ENCODE measurements at places on chromosomes 13 and 19. TPM values are rescaled to one million over a fixed set of nuclear protein-coding genes. Genes with fewer than 3 reads are reported as not detected.

The LYPD5 gene
- 3.9 TPM for total RNA-seq

The IGSF23 gene
- not detected for total RNA-seq

The ZNF524 gene
- total RNA-seq: 25.5 TPM

The SETDB2 gene
- total RNA-seq: 10.6 TPM

The IFNL1 gene
- not detected for total RNA-seq

The LRRC63 gene
- not detected for total RNA-seq

The UBE2M gene
- total RNA-seq: 101 TPM

The NDFIP2 gene
- total RNA-seq: 136 TPM

The ZNF534 gene
- not detected for total RNA-seq

The ZNF442 gene
- 2.2 TPM for total RNA-seq

The NCAN gene
- total RNA-seq: 0.25 TPM

The RGS9BP gene
- 0.79 TPM for total RNA-seq

The PTGER1 gene
- 0.41 TPM for total RNA-seq

The FCER2 gene
- 0.44 TPM for total RNA-seq

Data from mucosa of descending colon (tissue), 3 donors.